CD4-positive, alpha-beta T cell treated with Interleukin-6 for 4 hours (primary cell): ENCODE measurements at places on chromosomes 6 and 20.
A peak's percentile ranks its signal among the peaks of the same experiment; 100 is the strongest.

DNA sequence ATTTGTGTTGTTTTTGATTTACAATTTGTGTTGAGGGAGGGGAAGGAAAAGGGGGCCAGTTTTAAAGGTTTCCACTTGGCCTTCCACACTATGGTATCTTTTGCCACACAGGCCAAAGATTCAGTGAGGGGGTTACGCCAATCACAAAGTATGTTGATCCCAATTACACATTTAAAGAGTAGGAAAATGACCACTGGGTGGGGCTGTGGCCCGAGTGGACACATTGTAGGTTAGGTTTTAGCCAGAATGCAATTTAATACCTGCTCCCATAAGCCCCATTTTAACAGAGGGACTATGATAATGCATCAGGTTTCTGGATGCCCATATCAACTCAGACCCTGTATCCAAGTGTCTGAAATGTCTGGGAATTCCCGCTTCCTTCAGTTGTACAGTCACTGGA, 15.6 kb downstream of the VGLL2 start:
- no peak for DNase-seq

DNA sequence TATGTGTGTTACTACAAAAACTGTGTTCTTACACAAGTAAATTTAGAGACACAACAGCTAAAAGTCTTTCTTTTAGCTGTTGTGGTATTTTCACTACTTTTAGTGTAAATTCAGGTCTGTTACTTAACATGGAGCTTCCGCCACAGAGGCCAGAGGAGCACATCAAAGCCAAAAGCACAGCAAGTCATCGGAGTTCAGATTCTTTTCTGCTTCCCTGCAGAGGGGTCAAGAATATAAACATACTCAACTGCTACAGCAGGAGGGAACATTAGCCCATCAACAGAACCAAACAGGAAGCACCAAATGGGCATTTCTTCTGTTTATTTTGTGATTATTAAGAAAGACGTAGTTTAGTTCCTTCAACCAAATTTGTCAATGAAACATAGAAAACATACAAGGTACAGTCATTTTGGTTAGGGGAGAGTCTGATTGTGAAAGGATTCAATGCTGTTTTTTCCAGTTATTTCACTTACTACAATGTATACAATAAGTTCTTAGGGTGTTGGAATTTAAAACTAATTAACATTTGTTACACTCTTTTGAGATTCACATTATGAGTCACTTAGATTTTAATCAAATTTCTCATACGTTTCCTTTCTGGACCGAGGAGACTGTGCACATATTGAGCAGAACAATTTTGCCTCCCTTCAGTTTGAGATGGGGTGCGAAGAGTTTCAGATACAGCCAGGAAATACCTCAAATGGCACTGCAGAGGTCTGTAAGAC, 42.8 kb upstream of the DSE start:
- DNase-seq: no peak

DNA sequence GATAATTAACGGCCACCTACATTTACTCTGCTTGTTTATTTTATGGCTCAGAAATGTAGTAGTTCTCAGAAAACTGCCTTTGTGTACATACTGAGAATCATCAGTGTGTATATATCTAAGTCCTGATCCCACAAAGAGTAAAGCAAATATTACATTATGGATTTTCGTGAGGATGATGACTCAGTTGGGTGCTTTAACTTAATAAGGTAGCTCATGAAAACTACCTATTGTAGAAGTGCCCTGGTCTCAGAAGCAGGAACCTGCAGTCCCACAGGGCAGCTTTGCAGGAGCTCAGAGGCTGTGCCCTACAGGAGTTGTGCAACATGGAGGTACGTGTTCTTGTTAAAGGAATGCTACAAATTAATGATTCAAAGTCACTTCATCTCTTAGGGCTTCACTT, 108.2 kb downstream of the PLG start:
- DNase-seq: no peak

DNA sequence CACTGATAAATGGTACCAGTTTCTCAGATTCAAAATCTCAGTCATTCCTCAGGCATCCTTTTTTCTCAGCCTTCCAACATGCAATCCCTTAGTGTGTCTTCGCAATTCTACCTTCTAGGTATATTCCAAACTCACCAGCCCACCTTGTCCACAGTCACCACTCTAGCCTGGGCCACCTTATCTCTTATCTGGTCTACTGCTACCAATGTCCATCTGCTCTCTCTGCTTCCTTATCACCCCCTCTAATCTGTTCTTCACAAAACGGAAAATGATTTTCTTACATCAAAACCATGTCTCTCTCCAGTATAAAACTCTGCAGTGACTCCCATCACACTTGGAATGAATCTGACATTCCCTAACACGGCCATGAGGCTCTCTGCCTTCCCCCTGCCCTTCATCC, 91.9 kb downstream of the PREP start:
- DNase-seq: no peak

- no peak for DNase-seq
Measured at GRCh38 chr6:152404936-152405595, 232.1 kb downstream of the SYNE1 start.

- DNase-seq: peak; percentile 5
Measured at GRCh38 chr20:47187450-47188195, 168.9 kb downstream of the ZMYND8 start.

GRCh38 chr20:37259865-37260264, 1.7 kb downstream of the GHRH start:
- no peak for DNase-seq

DNA sequence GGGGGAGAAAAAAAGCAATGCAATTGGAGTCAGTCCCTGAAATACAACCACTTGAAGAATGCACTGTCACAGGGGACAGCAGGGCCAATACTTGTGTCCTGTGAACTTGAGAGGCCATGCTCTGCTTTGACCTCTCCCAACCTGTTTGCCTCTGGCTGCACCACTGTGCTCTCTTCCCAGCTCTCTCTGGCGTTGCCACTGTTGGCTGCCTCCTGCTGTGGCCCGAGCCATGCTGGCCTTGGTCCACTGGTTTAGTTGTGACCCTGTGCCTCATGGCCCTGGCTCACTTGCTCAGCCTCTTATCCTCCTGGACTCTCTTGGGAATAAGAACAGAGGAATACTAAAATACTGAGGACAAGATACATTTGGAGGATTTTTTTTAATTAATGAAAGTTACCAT, 14.5 kb upstream of the FBXO30 start:
- no peak for DNase-seq

- DNase-seq: no peak
Measured at GRCh38 chr20:49340161-49340966, 62.5 kb upstream of the ZNFX1 start.

- DNase-seq: no peak
Measured at GRCh38 chr6:85400331-85400730, 49.6 kb upstream of the NT5E start.

DNA sequence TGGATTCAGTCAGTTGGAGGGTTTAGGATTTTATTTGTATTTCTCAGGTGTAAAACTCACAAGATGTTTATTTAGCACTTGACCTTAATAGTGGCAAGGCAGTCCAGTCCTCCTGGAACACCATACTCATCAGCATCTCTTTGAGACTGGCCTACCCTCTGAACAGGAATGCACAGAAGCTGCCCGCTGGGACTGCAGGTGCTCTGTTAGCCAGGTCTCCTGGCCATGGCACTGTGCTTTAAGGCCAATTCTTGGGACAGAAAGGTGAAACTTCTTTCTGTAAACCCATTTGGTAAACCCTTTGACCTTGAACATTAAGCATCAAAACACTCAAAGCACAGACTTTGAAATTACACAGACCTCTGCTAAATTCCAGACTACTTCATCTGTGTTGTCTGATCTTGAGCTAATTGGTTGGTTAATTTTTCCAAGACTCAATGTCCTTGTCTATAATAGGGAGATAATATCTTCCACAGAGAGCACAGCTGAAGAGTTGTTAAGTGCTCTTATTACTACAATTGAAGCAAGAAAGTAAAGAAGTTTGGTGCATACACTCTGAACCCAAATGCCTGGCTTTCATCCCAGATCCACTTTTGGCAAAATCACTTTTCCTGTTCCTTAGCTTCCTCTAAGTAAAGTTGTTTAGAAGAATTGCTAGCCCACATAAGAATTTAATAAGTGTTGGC, 54.9 kb upstream of the NT5E start:
- DNase-seq: no peak

- no peak for DNase-seq
Measured at GRCh38 chr6:20658053-20658452, 123.8 kb downstream of the CDKAL1 start.

- DNase-seq: peak; percentile 3
Measured at GRCh38 chr6:87574237-87574804, 15.5 kb downstream of the RARS2 start.

DNA sequence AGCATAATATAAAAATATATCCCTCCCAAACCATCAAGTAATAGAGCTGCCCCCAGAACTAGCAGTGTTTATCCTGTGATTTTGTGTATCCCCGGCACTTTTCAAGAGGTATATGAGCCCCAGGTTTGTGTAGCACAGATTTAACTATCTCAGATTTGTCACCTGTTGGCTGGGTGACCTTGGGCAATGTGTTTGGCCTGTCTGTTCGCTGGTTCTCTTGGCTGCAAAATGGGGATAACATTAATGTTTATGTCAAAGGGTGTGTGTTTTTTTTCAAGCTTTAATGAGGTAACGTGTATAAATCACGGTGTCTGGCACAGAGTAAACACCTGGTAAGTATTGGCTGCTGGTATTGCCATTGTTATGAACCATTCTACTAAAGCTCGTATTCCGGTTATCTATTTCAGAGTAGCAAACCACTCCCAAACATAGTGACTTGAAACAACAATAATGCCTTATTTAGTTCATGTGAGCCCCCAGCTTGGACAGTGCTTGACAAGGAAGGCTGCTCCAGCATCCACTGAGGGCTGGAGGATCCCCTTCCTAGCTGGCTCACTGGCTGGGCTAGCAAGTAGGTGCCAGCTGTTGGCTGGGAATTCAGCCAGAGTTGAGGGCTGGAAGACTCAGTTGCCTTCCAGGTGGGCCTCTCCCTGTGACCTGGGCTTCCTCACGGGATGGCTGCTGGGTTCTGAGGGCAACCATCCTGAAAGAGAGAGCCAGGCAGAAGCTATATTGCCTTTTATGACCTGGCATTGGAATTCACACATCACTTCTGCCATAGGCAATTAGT, 36.2 kb downstream of the PDRG1 start:
- no peak for DNase-seq

DNA sequence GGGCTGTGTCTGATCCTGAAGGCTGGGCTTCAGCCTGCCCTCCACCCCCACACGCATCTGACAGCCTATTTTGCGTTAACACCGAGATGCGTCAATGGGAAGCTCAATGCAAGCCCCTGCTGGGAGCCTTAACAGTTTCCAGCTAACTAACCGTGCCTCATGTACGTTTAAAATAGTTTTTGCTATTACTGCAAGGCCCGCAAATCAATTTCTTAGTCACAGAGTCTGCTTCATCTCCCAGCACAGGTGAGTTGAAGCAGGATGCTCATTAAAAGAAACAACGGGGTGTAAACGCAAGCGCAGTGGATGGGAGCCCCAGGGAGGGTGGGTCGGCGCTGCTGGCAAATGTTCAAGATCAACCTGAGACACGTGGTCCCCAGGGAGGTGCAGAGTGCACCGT, 142.8 kb upstream of the PHACTR3 start:
- DNase-seq: no peak

DNA sequence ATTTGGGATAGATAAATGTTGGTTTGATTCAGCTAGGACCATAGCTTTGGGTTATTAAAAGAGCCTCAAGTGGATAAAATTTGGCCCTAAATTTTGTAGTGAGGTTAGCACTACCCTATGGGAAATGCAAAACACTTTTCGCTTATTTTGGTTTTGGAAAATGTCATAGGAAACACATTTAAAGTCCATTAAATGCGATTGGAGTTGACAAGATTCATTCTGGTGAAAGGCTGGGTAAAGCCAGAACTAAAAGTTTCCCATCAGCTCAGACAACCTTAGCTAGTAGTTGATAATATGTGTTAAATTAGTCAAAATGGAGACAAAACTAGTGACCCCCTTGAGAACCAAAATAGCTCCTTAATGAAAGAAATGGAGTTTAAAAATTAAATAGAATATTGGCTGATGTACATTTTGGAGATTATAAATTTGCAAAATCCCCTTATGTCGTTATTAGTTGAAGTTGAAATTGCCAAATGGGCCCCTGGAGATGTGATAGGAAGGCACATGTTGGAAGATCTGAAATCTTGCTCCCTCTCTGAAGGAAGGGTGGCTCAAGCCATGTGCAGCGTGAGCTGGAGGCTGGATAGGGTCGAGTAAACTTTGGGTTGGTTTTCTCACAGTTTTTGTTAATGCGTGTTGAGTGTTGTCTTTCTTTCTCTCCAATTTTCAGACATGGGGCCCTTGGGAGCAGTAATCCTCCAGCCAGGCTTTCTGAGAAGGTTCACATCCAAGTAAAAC, 72.8 kb downstream of the CD83 start:
- no peak for DNase-seq

DNA sequence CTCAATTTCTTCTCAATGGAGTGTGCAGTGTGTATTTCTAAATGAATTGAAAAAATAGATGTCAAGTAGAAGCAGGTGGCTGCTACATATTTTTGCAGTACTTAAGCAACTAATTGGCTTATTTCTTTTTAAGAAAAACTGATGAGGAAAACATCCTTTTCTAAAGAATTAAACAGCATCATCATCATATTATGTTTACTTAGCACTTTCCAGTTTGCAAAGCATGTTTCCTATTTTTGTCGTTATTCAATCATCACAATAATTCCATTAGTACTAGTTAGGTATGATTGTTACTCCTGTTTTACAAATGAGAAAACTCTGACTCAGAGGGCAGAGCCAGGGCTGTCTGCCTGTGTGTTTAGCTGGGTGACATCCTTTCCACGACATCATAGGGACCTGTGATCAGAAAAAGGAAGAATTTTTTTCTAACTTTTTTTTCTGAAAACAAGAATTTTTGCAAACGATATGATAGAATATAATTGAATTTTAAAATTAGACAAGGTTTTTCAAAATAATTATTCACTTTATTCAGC, 22.7 kb upstream of the BMP6 start:
- DNase-seq: no peak

GRCh38 chr20:23536328-23536974, 31.8 kb downstream of the CST9L start:
- no peak for DNase-seq

DNA sequence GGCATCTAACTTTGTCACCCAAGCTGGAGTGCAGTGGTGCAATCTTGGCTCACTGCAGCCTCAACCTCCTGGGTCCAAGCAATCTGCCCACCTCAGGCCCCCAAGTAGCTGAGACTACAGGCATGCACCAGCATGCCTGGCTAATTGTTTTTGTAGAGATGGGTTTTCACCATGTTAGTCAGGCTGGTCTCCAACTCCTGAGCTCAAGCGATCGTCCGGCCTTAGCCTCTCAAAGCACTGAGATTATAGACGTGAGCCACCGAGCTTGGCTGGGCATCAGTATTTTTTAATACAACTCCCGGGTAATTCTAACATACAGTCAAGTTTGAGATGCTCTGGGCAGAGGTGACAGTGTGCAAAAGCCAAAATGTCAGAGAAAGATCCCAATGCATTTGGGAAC, 73.5 kb downstream of the NFATC2 start:
- no peak for DNase-seq

DNA sequence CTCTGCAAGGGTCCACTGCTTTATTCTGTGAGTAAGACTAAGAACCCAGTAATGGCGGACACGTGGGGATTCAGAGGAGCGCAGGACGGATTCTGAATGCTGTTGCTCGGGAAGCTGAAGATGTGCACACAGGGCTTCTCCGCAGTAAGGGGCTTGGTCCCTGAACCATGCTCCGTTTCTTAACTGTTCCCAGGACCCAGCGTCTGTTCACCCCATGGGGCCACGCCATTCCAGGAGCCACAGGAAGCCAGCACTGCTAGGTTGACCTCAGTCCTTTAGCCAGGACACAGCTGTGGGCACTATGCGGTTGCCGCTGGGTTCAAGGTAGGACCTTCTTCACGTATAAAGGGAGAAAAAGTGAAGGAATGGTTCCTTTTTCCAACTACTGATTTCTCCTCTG, 59.8 kb downstream of the IRF4 start:
- no peak for DNase-seq
